GM04503 (cell line): ENCODE measurements at places on chromosomes 7 and 10.

- DNase-seq: no peak
Observed at GRCh38 chr10:5999440-6000165, 22.3 kb upstream of the IL15RA start.

DNA sequence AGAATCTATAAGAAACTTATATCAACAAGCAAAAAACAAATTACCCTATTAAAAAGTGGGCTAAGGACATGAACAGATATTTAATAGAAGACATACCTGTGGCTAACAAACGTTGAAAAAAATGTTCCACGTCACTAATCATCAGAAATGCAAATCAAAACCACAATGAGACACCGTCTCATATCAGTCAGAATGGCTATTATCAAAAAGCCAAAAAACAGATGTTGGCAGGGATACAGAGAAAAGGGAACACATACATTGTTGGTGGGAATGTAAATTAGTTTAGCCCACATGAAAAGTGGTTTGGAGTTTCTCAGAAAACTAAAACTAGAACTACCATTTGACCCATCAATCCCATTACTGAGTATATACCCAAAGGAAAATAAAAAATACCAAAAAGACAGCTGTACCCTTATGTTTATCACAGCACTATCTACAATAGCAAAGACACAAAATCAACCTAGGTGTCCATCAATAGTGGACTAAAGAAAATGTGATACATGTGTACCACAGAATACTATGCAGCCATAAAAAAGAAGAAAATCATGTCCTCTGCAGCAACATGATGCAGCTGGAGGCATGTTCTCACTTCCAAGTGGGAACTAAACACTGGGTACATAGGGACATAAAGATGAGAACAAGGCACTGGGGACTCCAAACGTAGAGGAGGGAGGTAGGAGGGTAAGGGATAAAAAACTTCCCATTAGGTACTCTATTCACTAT lies 83.8 kb upstream of the TMEM168 start:
- DNase-seq: no peak

DNA sequence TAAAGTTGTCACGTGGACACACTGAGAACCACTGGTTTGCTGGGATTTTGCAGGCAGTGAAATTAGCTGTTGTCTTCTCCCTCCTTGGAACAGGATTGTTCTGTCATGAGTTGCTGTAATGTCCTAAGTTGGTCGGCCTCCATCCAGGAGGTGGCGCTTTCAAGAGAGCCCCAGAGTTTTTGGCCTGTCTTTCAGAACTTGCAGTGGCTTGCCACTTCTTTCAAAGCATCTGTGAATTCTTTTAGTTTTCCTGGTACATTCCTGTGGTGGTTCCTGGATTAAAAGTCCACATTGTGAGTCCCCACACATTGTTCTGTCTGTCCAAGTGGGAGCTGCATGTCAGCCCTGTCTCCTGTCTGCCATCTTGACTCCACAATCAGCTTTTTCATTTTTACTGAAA lies 133.8 kb downstream of the PON1 start:
- no peak for DNase-seq

- no peak for DNase-seq
Observed at GRCh38 chr7:149827089-149827981, 10.8 kb upstream of the ZNF862 start.

GRCh38 chr10:80159166-80159873 lies 26.8 kb downstream of the PLAC9 start:
- DNase-seq: no peak

GRCh38 chr7:196778-197321 lies 4.5 kb downstream of the FAM20C start:
- no peak for DNase-seq

GRCh38 chr10:101042118-101042517 lies 11.1 kb downstream of the SFXN3 start:
- DNase-seq: no peak

DNA sequence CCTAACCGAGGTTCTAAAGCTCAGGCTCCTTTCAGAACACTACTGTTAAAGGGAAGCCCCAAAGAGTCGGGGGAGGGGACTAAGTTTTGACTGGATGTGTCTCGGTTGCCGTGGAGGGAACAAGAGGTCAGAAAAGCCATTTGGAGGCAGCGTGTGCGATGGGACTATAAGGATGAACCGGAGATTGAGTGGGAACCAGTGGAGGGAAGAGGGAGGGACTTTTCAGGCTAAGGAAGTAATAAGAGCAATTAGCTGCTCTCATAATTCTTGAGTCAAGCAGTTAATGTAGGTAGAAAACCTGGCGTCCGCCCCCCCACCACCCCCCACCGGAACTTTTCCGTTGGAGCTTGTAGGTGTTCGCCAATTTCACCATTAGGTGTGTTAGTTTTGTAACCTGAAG lies 491 bp upstream of the AKAP9 start:
- DNase-seq: no peak

- peak; percentile 26 for DNase-seq
Observed at GRCh38 chr10:123890756-123891143, 857 bp downstream of the CPXM2 start.

- DNase-seq: no peak
Observed at GRCh38 chr10:97479939-97480338, 18.3 kb downstream of the MMS19 start.

GRCh38 chr10:73839276-73839966 lies 28.0 kb upstream of the NDST2 start:
- no peak for DNase-seq

GRCh38 chr7:120054376-120055100 lies 218.4 kb upstream of the KCND2 start:
- DNase-seq: no peak

GRCh38 chr7:94276795-94277194 lies 117.9 kb upstream of the COL1A2 start:
- no peak for DNase-seq

GRCh38 chr10:44966129-44966815 lies 6.7 kb downstream of the RASSF4 start:
- no peak for DNase-seq

DNA sequence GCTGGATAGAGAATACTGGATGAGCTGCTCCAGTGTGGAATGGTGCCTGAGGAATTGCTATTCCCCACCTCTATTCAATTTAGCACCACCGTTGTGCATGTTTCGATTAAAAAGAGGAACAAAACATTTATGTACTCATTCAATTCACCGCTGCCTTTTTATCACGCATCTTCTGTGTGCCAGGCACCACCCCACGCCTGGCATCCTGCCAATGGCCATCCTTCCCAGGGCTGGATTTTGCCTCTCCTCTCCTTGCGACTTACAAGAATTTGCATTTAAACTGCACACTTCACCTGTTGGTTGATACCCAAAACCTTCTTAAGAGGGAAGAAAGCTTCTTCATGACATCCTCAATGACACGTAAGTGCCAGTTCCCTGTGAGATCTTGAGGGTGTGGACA lies 110.2 kb upstream of the DPP6 start:
- no peak for DNase-seq

- no peak for DNase-seq
Observed at GRCh38 chr7:18295781-18296423, 199.6 kb upstream of the HDAC9 start.

DNA sequence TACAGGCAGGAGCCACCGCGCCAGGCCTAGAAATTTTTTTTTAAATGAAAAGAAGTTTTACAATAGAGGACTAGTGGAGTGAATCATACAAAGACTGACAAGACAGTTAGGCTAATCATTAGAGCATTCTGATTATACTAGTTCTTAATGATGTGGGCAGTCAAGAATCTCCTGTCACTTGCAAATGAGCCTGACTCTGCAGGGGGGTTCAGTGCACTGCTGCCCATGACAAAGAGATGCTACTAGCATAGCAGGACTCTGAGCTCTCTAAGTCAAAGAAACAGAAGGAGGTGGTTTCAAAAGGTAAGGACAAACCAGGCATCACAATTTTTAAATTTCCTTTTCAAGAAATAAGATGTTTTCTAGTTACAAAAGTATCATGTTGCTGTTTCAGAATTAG lies 59.0 kb downstream of the CCDC6 start:
- no peak for DNase-seq
